ENCODE measurements at places on chromosomes 16 and 17.

- DNase-seq: no peak
These were observed 141.8 kb downstream of the XYLT1 start for GRCh38 chr16:17328932-17329331.

GRCh38 chr16:80947708-80948625 is 58.7 kb downstream of the CMC2 start:
- DNase-seq: no peak

GRCh38 chr16:30439720-30440348 is 5.8 kb downstream of the SEPHS2 start:
- DNase-seq: no peak

DNA sequence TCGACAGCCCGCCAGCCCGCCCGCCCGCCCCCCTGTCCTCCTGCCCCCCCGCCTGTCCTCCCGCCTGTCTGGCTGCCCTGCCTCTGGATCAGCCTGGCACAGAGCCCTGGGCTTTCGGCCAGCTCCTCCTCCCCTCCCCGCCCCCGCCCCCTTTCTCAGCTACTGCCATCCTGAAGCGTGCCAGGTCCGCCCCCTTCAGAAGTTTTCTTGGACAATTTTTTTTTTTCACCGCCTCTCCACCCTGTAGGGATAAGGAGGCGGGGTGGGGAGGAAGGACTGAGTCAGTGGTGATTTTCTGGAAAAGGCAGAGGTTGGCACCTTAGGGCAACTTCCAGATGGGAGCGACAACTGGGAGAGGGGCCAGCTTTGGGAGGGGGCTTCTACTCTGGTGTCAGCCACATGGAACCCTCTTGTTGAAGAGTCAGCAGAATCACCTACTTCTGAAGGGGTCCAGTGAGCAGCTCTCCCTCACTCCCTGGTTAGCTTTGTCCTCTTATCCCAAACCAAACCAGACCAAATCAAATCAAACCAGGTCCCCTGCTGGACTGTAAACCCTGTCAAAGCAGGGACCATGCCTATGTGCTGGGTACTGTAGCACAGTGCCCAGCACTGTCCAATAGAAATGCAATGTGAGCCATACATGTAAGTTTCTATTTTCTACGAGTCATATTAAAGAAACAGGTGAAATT is 19.7 kb downstream of the IGF2BP1 start:
- no peak for DNase-seq

- DNase-seq: no peak
These were observed 7.2 kb downstream of the ALOX12B start for GRCh38 chr17:8080208-8080798.
